NCI-H524 (cell line): ENCODE measurements at places on chromosomes 6 and 20.

DNA sequence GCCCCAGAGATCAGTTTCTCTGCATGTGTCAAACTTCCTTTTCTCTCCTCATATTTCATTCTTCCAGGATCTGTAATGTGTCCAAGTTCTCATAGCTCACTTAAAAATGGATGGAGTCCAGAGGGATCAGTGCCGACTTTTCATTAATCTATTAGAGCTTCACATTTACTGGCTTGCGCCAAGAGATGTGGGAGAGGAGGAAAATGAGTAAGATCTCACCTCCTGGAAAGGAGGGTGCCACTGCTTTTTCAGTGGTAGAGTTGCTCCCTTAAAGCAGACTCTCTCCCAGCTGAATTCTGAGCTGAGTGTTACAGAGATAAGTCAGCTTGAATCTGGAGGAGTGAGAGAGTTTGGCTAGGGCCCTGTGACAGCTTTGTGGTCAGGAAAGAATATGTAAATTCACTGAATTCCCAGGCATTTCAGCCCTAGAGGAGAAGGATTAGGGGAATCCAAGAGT lies 175.9 kb downstream of the SOX4 start:
- DNase-seq: no peak

DNA sequence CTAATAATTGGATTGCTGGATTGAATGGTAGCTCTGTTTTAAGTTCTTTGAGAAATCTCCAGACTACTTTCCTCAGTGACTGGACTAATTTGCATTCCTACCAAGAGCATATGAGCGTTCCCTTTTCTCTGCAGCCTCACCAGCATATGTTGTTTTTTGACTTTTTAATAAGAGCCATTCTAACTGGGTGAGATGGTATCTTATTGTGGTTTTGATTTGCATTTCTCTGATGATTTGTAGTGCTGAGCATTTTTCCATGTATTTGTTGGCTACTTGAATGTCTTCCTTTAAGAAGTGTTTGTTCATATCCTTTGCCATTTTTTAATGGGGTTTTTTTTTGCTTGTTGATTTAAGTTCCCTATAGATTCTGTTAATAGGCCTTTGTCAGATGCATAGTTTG lies 94.7 kb upstream of the AHI1 start:
- DNase-seq: no peak

DNA sequence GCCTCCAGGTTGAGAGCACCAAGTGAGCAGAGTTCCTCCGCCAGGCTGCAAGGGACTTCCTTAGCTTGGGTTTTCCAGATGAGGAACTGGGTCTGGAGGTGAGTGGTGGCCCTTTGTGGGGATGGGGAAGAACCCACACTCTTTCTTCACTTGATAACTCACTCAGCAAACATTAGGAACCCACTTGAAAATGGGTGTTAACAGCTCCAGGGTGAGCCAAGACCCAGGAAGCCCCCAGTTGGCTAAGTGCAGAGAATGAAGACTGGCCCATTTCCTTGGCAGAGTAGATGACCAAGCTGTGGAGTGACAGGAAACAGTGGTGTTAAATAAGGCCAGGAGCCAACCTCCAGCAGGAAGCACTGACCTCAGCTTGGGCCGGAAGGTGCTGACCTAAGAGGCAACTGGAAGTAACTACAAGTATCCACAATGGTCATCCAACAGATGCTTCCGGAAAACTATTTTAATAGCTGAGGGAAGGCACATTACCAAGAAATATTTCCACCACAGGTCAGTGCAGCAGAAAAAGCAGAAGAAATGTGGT lies 22.7 kb downstream of the MRPL14 start:
- no peak for DNase-seq

- peak; percentile 75 for DNase-seq
Observed at GRCh38 chr20:44217342-44218092, 6.9 kb upstream of the OSER1 start.

DNA sequence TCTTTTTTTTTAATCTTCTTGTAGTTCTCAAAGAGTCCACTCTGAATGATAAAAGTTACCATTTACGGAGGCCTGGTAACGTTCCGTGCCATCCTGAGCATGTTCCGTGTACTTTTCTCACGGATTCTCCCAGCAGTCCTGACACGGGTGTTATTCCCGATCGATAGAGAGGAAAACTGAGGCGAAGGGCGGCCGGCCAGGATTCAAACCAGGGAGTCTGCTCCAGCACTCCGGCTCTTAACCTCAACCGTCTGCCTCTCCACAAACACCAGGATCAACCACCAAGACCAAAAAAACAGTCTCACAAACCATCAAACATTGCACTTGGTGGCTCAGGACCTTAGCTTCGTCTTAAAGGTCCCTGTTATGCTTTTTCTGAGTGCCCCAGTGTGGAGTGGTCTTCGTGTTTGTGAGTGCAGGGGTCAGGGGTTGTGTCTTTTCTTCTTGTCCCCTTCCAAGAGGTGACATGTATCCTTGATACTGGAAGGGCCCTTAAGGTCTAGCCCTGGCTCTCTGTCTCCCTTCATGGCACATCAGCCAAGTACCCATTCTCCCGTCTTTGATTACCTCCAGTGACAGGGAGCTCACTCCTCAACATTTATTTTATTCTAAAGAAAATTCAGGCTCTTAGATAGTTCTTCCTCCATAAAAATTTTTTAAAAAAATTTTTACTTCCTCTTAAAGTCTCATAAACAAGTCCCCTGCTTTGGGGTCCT lies 35.1 kb downstream of the SRC start:
- no peak for DNase-seq

GRCh38 chr20:1808101-1808500 lies 87.1 kb upstream of the SIRPA start:
- no peak for DNase-seq

GRCh38 chr6:92820601-92821000 lies 598.8 kb downstream of the EPHA7 start:
- DNase-seq: no peak

- DNase-seq: no peak
Observed at GRCh38 chr6:143699430-143699825, 21.7 kb downstream of the PHACTR2 start.

GRCh38 chr20:43915211-43916072 lies 790 bp downstream of the TOX2 start:
- no peak for DNase-seq

GRCh38 chr20:5393218-5393870 lies 76.6 kb upstream of the PROKR2 start:
- peak; percentile 100 for DNase-seq

DNA sequence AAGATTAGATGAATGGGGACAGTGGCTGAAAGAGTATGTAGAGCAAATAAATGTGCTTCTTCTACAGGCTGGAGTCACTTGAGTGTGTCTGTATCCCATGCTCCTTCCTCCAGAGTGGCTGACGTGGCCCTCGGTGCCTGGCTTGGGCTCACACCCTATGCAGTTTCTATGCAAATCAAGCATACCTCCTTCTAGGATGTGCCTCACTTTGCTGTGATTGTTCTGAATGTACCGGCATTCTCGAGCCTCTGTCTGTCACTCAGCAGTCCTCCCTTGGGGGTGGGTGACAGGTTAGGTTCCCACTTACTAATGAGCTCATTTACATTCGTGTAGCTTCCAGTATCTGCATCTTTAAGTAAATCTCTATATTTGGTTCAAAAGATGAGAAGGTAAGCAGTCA lies 55.1 kb upstream of the HDDC2 start:
- no peak for DNase-seq

DNA sequence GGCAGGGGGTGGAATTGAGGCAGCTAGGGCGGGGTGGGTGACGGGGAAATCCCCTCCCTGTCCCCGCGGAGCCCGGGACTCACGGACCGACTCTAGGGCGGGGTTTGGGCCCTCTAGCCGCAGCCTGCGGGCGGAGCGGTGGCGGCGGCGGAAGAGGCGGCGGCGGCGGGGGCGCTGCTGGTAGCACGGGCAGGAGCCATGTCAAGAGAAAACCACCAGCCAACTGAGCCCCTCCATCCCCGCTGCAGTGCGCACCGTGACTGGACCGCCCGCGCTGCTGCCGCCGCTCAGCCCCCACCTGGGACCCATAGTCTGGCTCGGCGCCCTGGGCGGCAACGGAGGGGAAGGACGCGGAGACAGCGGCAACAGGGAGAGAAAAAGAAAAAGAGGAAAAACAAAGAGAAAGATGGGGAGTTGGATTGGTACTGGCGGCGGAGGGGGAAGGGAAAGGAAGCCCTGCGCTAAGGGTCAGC lies 1.2 kb upstream of the C6orf62 start:
- DNase-seq: no peak

GRCh38 chr6:137471497-137471896 lies 22.7 kb downstream of the OLIG3 start:
- no peak for DNase-seq

DNA sequence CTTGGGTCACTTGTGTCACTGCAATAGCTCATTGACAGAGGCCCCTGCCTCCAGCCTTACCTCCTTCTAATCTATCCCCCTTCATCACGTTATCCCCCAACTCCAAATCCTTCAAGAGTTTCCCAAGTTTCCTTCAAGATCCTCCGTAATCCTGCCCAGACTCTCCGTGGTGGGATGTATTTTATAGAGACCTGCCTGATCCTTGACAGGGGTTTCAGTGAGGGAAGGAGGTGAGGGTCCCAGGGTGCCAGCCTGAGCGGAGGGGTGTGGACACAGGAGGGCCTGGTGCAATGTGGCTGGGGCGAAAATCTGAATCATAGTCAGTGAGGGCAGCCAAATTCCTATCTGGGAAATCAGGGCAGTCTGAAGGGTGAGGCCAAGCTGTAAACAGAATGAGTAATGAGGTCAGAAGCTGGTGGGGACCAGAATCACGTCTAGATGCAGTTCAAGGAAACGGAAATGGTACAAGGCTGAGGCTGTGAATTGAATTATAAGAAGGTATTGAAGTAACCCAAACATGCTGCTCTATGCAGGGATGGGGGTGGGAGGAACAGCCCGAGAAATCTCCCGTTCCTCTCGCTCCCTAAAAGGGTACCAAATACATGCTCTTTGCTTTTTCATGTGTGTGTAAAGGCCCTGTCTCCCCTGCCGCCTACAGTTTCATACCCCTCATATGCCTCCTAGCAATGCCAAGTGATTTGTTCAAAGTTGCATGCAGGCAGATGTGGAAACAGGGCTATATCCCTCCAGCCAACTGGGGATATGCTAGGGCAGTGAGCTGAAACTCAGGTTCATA lies 35.4 kb upstream of the PIM1 start:
- DNase-seq: no peak

DNA sequence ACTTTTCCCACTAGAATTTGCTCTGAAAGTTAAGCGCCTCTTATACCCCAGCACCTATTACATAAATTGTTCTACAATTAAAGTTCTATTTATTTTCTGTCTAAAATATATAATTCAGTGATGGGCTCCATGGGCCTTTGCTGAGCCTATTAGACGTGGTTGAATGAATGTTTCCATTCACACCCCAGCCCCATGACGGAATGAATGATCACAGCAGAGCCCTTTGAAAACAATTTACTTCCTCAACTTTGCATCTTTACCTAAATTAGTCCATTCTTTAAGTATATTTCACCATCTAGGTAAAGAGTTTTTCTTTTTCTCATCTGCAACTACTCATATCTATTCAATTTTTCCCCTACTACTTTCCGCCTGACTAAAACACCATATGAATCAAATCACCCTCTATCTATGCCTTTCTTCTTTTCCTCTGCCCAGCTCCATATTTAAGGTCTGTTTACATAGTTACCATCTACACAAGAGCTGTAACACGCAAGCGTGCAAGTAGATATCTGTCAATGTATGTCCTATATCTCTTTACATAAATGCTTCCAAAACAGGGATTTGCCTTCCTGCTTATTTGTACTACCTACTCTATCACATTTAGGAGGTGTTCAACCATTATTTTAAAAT lies 69.7 kb downstream of the ECT2L start:
- DNase-seq: no peak

DNA sequence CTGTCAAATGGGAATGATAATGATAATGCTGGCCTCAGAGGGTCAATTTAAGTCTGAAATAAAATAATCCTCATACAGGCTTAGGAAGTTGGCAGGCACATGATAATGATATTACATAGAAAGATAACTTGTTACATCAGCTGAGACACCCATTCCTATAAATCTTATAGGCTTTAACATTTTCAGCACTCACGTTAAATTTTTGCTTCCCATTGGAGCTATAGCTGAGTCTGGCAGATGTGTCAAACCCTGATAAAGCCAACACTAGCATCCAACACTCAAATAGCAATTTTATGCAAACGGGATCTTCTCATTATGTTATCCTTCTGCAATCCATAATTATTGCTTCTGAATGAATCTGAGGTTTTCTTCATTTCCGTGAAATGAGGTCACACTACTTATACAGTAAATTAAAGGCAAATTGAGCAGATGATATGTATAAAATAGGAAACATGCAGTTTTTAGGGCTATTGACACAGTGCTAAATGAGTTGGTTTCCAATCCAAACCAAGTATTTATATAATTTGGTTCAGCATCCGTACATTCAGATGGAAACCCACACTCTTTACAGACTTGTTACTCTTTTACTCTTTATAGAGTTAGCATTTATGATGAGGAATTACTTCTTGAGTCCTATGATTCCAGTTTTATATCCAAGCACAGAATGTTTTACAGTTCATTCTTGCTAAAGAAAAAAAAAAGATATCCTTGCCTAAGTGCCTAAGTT lies 481.6 kb downstream of the BTBD3 start:
- DNase-seq: no peak

- DNase-seq: no peak
Observed at GRCh38 chr6:9101920-9102319, 666.6 kb upstream of the SLC35B3 start.

- peak; percentile 33 for DNase-seq
Observed at GRCh38 chr6:111486921-111487320, 3.9 kb upstream of the REV3L start.

DNA sequence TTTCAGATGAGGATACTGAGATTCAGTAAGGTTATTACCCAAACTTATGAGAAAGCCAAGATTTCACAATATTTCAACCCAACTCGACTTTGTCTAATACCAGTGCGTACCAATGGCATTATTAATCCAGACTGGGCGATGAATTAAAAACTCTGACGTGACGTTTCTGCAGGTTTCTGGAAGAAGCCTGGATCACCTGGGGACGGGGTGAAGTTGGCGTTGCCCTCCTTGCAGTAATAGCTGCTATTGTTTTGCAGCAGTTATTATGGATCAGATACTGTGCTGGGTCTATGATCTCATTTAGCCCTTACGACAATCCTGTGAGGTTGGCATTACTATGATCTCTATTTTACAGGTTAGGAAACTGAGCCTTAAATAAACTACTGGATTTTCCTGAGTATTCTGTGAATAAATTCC lies 569 bp upstream of the CDC5L start:
- no peak for DNase-seq

- DNase-seq: no peak
Observed at GRCh38 chr20:56511926-56512325, 12.6 kb upstream of the FAM209A start.

DNA sequence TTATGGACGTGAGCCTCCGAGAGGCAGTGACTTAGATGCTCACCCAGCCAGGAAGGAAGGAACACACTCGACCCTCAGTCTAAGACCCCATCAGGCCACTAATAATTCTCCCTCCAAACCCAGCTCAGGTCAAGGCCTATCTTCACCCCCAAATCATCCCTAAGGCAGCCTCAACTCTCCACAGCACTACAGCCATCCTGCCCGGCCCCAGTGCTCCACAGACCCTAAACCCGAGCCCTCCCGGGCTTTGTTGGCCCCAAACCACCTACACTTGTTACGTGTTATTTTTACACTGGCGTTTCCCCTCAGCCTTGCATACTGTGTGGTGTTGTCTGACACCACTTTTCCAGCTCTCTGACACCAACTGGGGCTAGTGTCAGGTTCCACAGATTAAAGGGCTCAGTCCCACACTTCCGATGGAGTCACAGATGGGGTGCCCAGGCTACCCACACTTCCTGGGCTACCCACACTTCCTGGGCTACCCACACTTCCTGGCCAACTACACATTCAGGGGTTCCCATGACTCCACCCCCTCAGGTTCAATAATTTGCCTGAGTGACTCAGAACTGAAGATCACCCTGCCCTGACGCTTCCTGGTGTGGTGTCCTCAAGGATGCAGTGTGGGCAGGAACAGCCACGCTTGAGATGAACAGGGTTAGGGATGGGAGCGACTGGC lies 25.3 kb downstream of the RBCK1 start:
- no peak for DNase-seq
